ENCODE measurements at places on chromosomes 1 and 21. TPM values are rescaled to one million over a fixed set of nuclear protein-coding genes. Genes with fewer than 3 reads are reported as not detected.

Gene MNDA
- total RNA-seq, result not detected

Gene CFHR5
- total RNA-seq, result not detected

Gene MATN1
- 0.32 TPM for total RNA-seq

Gene FOXO6
- total RNA-seq, result not detected

Gene C8A
- not detected for total RNA-seq
